ENCODE measurements at places on chromosomes 2 and 18.

DNA sequence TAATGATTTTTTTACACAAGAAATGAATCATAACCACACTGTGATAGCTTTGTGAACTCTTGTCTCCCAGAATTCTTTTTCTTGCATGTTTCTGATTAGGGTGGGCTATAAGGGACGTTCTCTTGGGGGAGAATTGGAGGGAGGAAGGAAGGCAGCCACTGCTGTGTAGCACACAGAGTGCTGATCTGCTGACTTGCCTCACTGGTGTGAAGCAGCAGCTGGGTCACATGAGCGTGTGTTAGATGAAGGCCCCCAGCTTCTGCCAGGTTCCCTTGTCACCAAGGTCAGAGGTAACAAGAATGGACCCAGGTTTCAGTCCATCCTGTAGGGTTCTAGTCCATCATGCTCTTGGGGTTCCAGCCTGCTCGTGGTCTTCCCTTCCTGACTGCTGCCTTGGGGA is 107.4 kb upstream of the GLI2 start:
- DNase-seq: no peak

DNA sequence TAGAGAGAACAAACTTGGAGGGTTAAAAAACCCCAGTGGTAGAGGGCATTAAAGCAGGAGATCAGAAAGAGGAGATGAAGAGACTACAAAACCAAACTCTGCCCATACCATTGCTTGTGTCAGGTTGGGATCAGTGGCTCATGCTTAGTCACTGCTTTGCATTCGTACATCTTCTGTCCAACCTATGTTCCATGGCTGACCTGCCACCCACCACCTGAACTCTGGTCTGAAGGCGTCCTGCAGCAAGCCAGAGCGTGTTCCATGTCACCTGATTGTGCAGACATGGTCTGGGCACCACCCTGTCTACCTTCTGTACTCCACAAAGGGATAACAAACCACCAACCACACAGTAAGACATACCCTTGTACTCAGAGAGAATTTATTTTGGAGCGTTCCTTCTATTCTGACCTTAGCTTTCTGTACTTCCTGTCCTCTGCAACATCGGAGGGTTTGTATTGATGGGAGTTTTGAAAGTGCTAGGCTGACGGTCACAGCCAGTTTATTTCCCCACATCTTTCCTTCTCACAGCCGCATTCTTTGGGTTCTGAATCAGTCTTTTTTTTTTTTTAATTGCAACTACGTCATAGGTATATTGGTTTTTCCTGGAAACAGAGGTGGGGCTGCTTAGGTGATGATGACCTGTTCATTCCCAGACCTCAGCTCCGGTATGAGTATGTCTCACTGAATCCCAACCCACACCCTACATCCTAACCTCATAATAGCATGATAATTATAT is 88.3 kb downstream of the SOWAHC start:
- no peak for DNase-seq

DNA sequence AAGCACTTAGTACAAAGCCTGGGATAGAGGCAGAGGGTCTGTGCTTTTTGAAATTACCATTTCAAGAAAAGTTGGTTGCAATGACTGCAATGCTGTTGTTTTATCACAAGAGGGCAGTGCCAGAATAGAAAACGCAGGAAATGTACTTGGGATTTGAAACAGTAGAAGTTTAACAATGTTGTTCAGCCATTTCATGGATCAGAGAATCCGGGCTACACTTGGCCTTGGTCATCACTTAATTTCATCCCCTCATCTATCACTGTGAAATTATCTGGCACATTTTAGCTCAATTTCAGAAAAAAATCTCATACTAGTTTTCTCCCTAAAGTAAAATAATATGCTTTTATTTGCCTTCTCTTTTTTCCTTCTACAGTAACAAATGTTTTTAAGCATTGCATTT is 70.8 kb downstream of the RAPGEF4 start:
- peak; percentile 10 for DNase-seq

- DNase-seq: no peak
Measured at GRCh38 chr2:210496512-210496911, 20.0 kb upstream of the LANCL1 start.

DNA sequence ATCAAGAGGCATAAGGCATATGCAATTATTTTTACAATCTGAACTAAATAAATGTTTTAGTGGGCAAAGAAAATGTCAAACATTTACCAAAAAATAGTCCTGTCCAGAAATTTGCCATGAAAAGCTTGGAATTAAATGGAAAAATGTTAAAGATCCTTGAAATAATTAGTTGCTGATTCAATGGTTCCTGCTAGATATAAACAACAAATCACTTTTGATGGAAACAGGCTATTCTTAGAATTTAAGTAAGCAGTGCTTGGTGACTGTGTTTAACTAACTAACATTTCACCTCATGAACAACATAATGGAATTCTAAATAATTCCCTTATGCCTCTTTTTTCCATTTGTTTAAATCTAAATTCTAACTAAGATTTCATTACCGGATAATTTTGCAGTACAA is 3.9 kb downstream of the RND3 start:
- no peak for DNase-seq

DNA sequence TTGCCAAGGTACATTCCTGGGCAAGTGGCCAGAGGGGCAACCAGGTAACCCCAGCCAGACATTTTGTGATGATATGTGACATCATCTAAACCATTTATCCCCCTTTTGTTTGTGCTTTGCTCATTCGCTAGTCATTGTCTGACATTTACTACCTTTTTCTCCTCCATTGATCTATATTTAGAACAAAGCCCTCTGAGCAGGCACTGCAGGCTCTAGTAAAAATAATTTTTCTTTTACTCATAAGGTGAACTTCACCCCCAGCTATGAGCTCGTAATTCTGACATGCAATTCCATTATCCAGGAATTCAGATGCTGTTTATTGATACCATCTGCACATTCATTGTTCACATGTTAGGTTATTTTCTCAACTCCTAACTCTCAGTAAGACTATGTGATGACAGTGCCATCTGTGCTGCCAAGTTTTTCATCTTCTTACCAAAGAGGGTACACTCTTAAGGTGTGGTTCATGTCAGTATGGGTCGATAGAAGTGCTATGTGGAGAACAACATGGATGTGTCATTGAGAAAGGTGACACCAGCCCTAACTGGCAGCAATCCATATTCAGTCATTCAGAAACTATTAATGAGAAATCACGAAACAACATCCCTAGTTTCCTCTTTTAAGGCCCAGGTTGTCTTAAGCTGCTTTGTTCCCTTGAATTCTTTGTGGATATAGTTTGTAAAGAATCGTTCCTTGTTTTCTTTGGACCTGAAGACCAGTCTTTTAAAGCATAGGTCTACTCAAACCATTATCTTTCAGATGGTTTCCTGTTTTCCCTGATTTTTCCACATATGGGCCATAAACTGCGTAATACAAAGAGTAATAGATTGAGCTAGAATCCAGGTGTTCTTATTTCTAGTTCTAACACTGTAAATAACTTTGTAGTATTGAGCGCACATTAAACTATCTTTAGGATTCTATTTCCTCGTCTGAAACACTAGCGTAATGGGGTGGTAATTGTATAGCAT is 978.1 kb upstream of the CDH2 start:
- no peak for DNase-seq

GRCh38 chr18:72849671-72850070 is 18.1 kb downstream of the NETO1 start:
- DNase-seq: no peak
